NCI-H748 treated with DMSO at 0.1 percent for 48 hours (cell line): ENCODE measurements at places on chromosomes 4 and X.

DNA sequence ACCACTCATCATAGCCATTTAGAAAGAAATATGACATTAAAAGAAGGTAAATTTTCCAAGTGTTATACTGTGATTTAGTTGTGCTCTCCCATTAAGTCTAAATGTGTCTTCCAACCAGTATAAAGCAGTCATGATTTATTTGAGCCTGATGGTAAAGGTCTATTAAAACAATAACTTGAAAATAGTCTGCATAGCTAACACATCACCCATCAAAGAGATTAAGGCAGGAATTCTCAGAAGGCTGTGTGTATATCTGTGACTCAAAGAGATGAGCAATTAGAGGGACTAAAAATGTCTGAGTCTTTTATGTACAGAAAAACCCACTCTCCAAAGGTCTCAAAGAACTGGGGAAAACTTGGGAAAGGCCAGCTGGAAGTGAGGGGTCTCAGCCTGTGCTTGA is 70.3 kb upstream of the IQCM start:
- DNase-seq = no peak

DNA sequence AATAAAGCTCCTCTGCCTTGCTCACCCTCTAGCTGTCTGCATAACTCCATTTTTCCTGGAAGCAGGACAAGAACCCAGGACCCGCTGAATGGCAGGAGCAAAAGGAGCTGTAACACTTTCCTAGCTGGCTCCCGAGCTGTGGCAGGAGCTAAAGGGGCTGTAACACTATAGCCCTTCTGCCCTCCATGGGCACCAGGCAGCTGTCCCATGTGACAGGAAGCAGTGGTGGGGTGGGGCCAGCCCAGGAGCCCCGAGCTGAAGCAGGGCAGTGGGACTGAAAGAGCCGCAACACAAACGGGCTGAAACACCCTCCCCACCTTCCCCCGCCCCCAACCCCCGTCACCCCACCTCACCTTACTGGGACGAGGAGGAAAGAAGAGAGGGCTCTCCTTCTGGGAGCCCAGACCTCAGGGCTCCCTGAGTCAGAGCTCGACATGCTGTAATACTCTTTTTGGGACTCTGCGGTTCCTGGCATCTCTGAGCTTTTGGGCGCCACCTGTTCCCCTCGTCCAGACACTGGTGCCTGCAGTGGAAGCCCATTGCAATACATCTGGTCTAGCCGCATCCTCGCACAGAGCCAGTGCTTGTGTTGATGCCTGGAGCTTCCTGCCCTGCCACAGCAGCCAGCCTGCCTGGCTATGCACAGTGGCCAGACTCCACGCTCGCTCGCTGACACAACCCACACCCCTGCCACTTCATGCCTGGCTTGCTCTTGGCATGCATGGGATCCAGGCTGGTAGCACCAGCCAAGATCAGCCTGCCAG is 39.4 kb downstream of the PPM1K start:
- DNase-seq = no peak

DNA sequence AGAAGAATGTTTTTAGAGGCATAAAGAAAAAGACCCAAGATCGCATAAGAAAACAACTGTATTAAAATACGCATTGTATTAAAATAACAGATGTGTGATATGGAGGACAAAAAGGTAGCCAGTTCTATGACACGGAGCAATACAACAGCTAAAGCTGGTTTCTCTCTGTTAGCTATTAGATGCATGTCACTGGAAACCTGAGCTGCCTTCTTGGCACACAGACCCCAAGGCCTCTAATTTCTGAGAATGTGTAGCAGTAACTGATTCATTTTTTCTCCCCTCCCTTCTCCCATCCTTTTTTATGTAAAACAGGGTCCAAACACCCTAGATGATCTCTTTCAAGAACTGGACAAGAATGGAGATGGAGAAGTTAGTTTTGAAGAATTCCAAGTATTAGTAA is 4.1 kb downstream of the S100G start:
- DNase-seq = no peak

GRCh38 chrX:12921886-12922598 is 15.6 kb downstream of the TLR8 start:
- no peak for DNase-seq

- peak; percentile 77 for DNase-seq
These were observed 14.5 kb downstream of the AFP start for GRCh38 chr4:73450398-73451004.

DNA sequence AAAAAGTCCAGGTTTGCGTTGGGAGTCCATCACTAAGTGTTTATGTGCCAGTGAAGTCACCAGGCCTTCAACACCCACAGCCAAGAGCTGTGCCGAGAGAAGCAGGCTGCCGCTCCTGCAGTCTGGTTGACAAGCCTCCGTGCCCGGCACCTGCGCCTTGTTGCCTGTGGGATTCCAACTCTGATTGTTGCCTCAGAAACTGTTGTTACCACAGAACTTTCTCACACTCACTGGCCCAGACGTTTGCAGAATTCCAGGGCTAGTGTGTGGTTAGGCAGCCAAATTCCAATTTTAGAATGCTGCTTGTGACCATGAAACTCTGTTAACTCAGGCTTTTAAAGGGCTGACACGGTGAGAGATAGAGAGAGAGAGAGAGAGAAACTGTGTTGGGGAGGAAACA is 119.5 kb upstream of the LIMCH1 start:
- DNase-seq = no peak

DNA sequence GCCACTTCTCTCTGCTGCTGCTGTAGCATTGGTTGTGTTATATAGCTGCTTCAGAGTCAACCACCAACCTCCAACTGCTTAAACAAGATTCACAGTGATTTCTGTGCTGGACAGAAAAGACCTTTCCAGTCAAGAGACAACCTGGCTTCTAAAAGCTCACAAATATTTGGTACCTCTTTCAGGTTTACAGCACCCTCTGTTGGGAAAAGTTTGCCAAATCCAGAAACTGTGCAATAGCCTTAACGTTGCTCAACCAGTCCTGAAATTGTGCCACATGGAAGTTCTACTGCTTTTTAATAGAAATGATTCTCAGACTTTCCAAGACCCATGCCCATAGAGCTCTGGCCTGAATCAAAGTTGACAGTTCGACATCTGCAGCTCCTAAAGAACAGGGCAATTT is 842.1 kb upstream of the HTR2C start:
- peak; percentile 1 for DNase-seq

GRCh38 chrX:13103914-13104274 is 59.5 kb upstream of the FAM9C start:
- no peak for DNase-seq

DNA sequence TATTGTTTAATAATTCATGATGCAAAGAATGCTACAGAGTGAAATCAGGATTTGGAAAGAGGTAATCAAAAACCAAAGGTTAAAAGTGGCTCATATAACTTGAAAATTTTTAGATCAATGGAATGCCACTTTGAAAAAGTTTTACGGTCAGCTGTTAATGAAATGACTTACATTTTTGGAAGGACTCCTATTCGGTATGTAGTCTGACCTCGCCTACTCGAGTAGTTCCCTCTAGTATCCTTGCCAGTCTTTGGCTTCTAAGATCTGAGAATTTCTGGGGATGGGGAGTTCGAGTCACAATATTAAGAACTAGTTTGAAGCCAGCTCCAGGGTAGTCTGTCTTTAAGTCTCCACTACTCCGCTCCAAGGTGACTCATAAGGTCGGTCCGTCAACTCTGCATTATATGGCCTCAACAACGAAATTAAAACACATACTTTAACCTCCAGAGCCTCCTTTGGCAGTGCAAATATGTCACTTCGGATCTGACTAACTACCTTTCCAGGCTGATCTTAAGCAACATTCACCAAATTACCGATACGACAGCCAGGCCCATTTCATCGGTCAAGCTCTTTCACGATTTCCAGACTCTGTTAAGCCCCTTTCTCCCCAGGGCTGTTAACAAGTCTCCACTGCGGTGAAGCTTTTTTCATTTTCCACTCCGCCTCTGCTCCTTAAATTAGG is 733 bp upstream of the NAA15 start:
- DNase-seq = peak; percentile 36

GRCh38 chrX:115251458-115252233 is 17.8 kb upstream of the LRCH2 start:
- no peak for DNase-seq

DNA sequence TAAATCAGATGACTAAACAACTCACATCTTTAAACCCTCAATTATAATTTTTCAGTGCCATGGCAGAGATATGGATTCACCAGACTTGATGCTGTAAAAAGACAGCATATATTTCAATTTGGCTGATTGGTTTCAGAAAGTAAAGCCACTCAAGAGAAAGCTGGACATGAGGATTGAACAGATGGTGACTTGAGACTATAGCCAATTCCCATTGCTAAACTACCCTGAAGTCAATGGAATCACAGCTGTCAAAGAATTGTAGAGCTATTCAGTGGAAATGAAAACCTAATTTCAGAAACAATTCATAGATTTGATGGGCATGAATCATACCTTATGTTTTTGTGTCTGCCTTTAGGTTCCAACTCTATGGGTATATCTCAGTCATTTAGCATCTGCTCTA is 510.6 kb upstream of the BOD1L1 start:
- DNase-seq = no peak

DNA sequence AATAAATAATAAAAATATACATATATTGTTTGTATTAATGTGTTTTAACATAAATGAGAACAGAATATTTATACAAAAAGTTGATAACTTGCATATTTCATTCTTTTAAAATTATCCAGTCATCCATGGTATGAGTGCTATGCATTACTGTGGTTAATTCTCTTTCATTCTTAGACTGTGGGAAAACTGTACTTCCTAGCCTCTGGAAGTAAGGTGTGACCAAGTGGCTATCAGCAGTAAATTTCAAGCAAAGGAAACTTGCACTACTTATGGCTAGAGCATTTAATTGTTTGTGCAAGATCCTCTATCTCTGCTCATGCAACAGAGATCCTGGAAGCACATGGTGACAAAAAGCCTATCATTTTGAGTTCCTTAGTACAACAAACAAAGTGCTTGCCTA is 1054.5 kb upstream of the PABPC4L start:
- DNase-seq = no peak
